ENCODE measurements at places on chromosomes 1 and 21.

DNA sequence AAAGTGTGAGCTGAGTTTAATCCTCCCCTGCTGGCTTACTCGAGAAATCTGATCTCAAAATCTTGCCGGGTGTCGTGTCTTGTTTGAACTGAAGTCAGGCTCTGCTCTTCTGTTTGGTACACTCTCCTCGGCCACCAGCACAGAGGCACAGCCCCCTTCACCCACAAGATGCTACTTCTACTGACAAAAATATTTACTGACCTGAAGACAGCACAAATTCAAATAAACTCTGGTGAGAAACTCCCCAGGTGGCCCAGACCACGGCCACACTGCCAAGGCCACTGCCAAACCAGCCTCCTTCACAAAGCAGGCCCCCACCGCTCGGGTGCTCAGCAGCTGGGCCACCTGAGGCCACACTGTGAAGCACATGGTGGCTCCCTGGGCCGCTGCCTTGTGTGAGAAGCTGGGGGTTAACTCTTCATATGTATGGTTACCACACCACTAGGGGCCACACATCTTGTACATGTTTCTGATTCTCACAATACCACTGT, 80.6 kb downstream of the TGFBR3 start:
- no peak for ATAC-seq

DNA sequence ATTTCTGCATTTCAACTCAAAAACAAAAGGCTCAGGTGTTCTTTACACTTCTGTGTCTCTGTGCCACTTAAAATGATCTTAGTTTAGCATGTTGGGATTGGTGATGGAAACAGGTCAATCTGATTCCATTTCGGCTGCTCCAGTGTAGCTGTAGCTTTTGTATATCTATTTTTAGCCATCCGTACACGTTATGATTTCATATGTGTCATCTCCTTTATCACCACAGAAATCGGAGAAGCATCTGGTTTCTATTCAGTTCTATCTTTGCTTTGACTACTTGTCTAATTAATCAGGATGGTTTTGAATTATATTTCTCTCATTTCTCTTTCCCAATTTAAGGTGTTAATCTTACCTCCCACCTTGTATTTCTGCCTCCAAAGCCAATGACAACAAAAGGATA, 41.1 kb downstream of the RGS21 start:
- no peak for ATAC-seq

DNA sequence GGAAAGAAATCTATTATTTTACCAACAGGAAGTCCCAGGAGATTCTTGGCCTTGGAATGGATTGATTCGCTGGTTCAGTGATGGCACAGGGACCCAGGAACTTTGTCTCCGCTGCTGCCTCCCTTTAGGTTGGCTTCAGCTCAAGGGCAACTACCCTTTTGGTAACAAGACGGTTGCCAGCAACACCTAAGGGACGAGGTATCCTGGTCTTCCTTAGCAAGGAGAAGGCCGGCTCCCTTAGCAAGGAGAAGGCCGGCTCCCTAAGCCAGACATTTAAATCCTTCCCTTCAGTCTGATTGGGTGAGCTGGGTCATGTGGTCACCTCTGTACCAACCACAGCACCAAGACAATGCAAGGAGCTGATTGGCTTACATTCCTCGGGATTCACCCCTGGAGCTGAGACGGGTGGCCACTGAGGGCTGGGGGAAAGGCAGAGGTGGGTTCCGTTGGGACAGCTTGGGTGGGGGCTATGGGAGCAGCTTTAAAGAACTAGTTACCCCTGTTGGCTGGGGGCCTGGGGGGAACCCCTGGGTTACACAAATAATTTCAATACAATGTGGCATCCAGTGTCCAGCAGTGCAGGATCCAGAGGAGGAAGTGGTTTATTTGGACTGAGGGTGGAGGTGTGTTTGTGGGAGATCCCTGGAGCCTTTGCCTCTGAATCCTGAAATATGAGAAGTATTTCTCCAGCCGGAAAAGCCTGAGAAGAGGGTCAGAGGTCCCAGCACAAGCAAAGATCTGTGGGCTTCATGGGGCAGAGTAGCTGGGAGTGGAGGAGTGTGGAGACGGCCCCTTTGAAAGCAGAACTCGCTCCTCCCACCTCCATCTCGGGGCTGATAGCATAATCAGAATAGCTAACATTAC, 20.7 kb upstream of the CLIC4 start:
- ATAC-seq = no peak

- no peak for ATAC-seq
These were observed 113.1 kb upstream of the GUCA2B start for GRCh38 chr1:42040159-42040558.

DNA sequence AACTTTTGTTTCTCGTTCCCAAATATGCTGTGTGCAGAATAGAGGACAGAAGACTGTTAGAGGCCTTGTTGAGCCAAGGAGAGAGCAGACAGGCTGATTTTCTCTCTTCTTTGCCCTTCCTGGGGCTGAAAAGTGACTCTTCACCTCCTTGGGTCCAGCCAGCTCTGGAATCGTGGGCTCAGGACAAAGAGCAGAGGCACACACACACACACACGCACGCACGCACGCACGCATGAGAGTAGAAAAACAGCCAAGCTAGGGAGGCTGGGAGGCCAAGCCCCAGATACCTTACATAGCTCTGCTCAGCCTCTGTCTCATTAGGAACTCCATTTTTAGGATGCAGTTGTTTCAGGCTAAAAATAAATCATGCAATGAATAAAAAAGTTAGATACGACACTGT, at the start of gene CASQ2:
Gene CASQ2 (minus strand): TSS at position 166 of the 400 bp plus-strand sequence. CDS start 173 bp downstream, outside the sequence.
- no peak for ATAC-seq

DNA sequence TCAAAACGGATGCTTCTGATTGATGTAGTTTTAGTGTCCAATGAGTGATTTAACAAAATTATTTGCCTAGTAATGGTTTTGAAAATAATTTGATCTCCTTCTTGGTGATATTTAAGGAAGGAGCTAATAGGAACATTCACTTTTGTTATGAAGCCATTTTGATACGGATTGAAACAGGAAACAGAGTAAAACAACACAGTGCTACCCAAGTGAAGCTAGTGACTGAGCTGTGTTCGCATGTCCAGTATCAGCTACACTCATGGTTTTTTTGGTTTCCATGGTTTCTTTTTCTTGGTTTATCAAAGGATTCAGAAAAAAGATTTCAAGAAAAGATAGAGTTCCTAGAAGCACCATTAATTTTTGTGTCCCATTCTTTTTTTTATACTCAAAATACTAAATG, 40.1 kb upstream of the PLEKHO1 start:
- ATAC-seq = peak; percentile 59

DNA sequence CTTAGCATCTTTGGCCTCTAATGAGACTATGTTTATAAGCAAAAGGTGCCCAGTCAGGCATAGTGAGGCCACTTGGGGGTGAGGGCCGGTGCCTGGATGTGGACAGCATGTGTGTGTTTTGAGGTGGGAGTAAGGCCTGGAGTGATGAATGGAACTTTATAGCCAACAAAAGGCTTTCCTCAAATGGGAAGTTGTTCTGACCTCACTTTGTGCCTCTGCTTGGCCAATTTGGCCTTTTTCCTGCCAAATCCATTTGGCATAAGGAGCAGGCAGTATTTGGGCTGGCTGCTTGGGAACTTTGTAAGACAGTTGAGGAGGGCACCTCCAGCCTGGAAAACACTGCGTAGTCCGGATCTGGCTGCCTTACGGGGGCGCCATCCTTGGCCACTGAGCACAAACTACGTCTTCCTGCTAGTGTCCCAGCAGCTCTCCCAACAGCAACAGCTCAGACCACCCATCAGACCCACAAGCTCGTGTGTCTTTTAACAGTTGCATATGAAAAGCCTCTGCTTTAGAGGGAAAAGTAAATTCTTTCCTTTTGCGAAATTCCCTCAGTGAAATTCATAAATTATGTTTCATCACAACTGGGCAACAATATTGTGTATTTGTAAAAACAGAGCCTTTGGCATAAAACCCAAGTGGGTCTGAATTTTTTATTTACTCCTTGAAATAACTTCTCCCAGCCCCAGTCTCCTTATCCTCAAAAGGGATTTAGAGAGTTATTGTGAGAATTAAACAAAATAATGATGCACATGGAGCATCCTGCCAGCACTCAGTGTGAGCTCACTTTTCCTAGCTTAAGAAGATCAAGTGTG, 322.9 kb downstream of the DISC1 start:
- ATAC-seq = no peak

- no peak for ATAC-seq
These were observed 576.1 kb upstream of the PTBP2 start for GRCh38 chr1:96145492-96145891.

- no peak for ATAC-seq
These were observed 39.8 kb downstream of the COL6A1 start for GRCh38 chr21:46021398-46021797.

DNA sequence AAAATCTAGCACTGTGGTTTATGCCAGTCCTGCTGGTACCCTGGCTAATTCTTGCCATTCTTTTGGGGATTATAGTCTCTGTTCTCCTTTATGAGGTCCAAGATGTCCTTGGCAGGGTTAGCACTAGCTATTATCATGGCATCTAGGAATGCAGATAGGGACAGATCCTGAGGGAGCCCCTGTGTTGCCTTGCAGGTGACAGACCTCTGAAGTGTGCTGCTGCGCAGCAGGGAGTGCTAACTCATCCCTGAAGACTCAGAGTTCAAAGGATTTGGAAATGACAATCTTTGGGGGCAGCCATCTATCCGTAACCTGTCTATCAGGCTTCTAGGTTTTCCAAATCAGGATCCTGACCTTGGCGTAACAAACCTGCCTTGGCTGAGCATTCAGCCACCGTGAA, 16.3 kb downstream of the ZFYVE9 start:
- ATAC-seq = no peak

GRCh38 chr21:43893536-43894205, 28.6 kb downstream of the AGPAT3 start:
- ATAC-seq = peak; percentile 97

DNA sequence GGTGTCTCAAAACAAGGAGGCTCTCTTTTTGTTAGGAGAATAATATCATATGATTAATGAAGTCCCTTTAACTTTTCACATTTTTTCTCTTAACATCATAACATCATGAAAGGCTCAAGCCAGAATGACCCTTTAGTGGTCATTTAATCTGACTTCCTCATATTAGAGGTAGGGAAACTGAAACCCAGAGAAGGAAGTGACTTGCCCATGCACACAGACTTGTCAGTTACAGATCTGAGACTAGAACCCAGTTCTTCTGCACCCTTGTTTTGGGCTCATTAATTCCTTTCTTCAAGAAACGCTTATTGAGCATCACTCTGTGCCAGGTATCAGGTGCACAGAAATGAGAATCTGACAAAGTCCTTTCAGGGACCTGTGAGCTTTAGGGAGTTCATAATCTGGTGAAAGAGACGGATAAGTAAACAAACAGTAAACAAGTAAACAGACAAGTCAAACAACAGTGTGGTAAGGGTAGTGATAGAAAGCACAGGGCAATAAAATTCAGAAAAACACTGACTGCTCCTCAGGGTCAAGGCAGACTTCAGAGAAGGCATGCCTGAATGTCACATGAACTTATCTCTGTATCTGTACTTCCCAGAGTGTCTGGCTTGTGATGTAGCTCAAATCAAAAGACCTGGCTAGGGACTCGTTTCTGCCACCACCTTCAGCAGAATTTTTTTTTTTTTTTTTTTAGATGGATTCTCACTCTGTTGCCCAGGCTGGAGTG, 38.3 kb upstream of the OSBPL9 start:
- ATAC-seq = no peak

DNA sequence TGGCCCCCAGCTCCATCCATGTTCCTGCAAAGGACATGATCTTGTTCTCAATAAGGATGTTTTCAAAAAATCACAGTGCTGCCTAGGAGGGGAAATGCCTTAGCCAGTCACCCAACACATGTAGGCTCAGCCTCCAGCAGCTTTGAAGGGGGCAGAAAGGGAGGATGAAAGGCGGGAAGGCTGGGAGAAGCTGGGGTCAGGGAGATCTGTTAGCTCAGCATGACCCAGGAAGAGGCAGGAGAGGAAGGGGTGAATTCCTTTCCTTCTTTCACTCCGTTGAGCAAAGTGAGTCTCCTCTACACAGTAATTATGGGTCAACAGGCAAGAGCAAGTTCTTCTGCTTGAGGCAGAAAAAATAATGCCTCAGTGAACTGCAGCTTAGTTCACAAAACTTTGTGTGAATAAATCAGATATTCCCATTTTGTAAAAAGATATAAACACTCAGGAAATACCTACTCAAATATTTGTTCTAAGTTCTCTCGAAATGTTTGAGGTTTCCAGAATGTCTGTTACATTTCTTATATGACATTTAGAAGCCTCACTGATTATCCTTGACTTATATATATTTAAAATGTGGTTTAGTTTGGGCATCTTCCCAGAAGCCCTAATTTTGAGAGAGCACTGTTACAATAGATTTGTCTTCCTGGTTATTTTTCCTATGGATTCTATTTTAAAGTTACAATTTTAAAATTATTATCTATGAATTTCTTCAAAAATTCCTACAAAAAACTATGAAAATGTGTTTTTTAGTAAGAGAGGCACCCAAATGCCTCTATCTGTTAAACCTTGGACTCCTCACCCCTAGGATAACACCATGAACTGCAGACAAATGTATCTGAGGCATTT, 116.8 kb downstream of the KCNJ6 start:
- no peak for ATAC-seq

- peak; percentile 62 for ATAC-seq
These were observed 84.8 kb upstream of the GNG4 start for GRCh38 chr1:235734335-235734734.

DNA sequence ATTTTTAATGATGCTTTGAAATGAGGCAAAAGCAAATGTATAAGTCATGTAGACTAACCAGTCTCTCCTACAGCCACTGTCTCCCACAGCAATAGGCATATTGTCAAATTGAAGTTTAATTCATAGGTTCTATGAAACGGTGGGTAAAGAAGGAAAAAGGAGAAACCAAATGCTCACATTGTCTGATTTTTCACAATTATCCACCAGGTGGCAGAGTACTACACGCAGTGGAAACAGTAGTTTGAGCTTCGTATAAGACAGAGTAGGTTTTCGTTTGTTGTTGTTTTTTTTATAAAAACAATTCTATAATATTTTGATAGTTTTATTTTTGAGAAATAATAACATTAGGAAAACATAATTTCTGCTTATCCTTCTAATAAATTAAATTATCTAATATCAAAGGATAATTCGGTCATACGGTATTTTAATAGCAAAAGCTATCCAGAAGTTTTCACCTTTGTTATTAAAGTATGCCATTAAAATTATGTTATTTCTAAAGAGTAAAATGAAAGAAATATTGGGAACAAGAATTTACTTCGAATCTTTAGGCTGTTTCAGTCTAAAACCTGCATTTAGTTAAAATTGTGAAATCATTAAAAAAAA, 39.1 kb downstream of the TYW3 start:
- ATAC-seq = no peak

- ATAC-seq = peak; percentile 53
These were observed 754 bp upstream of the LSS start for GRCh38 chr21:46229133-46229922.

- ATAC-seq = no peak
These were observed 207.2 kb downstream of the PTGER3 start for GRCh38 chr1:70840260-70840953.

- no peak for ATAC-seq
These were observed 12.2 kb upstream of the KLHDC7A start for GRCh38 chr1:18468570-18468969.

GRCh38 chr21:37184784-37185593, 82.1 kb downstream of the VPS26C start:
- ATAC-seq = peak; percentile 78

- peak; percentile 74 for ATAC-seq
These were observed 23.1 kb upstream of the TNFRSF1B start for GRCh38 chr1:12143631-12144155.

GRCh38 chr21:38227401-38227800, 29.4 kb upstream of the KCNJ15 start:
- ATAC-seq = no peak
